ENCODE measurements at places on chromosomes 7 and 10.

- DNase-seq: no peak
Measured at GRCh38 chr7:142168746-142169145, 57.2 kb downstream of the MGAM2 start.

GRCh38 chr7:70566671-70567070, 565.3 kb upstream of the GALNT17 start:
- DNase-seq: no peak

- DNase-seq: no peak
Measured at GRCh38 chr7:114942446-114943175, 20.7 kb downstream of the MDFIC start.

DNA sequence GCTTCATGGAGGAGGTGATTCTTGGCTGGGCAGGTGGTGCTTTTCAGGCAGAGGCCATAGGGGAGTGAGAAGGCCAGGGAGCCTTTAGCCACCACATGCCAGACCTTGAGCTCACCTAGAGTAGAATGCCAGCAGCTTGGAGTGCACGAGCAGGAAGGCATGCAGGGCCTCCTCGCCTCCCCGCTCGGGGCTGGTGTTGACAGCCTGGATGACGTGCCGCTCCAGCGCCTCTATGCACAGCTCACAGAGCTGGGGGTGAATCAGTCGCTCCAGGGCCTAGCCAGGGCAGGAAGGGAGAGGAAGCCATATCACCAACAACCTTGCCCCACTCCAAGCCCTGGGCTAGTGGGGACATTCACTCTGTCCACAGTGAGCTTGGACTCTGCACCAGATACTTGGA, 15.7 kb downstream of the HPS1 start:
- DNase-seq: no peak

DNA sequence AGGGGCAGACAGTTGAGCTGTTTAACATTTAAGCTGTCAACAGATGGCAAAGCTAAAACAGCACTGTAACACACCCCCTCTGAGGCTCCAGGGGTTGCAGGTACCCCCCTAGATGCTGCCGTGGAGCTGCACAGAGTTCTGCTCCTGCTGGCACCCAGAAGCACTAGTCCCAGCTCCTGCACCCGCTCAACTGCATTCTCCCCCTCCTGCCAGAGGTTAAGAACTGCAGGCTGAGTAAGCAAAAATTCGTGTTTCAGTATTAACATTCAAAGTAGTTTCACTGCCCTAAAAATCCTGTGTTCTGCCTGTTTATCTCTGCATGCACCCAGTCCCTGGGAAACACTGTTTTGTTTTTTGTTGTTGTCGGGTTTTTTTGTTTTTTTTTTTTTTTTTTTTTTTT, 790.8 kb upstream of the KCND2 start:
- no peak for DNase-seq

DNA sequence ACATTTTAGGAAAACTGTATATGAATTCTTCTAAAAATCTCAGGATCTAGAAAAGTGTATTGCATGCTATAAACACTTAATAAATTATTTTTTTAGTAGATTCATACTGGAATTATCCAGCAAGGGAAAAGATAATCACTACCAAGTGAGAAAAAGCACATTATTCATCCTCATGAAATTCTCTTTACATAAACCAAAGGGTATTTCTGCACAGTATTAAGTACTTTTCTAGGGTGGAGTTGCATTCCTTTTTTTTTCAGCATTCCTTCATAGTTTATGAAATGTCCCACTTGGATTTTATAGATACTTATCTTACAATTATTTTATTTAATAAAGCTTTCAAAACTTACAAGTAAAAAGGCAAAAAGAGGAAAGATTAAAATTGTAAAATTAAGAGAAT, 403.3 kb downstream of the HGF start:
- DNase-seq: no peak

GRCh38 chr10:80199828-80200227, 5.5 kb downstream of the ANXA11 start:
- no peak for DNase-seq

DNA sequence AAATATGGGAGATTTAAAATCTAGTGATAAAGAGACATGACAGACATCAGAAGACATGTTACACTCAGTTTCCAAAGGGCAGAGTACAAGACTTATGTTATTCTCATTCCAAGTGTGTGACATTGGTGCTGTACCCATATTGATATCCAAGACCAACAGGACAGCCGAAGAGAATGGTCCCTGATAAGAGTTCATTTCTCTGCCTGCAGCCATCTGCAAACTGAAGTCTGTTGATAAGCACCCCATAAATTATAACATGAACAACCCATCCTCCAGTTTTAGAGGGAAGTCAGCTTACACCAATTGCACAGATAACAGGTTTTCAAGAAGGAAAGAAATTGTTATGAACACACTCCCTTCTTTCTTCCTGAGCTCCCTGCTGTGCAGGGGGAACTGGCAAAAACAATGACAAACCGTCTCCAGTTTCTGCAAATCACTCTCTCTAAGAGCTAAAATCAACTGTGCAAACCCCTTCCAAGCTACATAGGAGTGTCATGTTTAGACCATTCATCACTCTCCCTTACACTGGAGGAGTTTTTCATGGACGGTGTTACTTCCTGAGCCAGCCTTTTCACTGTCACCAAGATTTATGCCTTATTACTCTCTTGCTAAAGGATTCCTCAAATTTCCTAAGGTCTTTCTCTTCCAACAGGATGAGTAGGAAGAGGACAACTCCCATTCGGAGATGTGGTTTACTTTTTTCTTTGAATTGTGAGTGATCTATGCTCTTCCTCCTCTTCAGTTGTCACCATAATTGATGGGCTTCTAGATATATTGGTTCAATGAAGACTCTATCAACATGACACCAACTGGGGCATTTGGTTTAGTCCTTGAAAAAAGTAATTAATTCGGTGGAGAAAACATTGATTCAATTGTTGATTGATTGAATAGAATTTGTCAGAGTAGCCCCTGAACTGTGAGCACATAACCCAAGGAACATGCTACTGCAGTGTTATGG, 80.3 kb upstream of the FAM171A1 start:
- DNase-seq: no peak

DNA sequence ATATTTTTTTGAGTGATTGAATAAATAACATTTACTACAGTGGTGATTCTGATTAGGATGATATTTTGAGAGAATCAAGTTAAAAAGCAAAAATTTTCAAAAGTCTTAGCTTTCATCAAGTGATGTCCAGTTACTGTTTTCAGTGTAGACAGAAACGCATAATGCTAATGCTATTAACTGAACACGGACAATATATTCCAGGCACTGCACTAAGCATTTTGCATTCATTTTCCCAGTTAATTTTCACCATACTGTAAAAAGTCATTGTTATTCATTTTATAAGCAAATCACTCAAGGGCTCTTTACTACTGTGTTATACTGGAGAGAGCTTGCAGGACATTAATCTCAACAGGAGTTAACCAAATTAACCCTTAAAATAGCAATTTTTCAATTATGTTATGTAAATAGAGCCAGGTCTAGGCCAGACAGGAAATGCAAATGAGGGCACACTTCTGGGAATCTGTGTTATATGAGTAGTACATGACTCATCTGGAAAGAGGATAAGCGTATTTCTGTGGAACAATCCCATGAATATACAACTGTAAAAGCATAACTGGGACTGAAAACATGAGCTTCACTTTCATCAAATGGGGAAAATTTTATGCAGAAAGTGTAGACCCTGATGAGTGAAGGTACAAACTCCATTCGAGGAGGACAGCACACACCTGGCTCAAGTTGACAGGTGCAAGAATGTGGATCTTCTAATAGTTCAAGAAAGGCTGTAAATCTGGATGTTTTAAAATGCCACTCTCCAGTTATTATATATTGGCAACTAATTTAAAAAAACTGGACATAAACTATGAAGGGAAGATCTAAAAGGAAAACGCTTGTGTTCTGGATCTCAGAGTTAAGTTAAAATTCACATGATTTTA, 75.4 kb downstream of the ANK3 start:
- DNase-seq: no peak

DNA sequence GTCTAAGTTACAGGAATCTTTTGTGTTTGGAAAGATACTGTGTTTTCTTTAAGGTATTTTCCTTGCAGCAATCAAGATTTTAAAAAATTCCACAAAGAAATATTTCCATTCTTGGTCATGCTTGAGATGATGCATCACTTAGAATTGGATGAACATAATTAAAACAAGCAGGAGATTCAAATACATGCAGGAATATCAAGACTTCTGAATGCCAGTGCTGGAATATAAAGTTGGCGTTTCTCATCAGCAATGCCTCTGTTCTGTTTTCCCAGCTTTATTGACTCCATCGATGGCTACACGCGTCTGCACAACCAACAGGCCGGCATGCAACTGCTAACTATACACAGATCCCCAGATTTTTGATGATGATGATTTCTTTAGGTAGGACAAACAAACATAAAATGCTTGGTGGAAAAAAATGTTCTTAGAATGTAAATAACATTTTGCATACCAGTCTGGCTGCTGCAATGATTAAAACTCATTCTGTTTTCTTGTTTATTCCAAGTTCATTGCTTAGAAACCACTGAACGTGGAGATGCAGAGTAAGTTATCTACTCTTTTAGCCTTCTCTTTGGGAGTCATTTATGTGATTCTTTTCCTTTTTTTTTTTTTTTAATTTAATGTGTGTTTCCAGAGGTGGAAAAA, 91.3 kb upstream of the FAM171A1 start:
- no peak for DNase-seq

DNA sequence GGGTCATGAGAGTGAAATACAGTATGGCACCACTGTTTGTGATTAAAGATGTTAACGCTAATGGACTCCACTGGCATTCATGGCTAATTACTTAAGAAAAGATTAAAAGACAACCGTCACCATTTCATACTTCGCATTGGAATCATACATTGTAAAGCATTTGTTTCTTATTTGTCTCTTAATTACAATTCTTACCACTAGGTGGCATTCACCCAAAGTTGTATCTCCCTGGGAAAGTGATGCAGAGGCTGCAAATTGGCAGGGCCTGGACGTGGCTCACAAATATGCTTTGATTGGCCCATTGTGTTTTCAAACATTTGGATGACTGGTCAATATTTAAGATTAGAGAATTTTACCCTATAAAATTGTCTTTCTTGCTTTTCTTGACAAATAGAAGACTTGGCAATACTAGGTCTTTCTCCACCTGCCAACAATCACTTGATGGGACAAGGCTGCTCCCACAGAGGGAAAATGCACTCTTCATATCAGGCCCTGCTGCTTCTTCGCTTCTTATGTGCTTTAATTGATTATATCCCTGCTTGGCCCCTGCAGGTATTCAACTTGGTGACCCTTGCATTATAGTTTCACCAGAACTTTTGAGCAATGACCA, 72.1 kb upstream of the STARD3NL start:
- DNase-seq: no peak

GRCh38 chr7:44264221-44264931, 61.0 kb downstream of the CAMK2B start:
- no peak for DNase-seq

GRCh38 chr10:34674176-34674575, 140.9 kb downstream of the PARD3 start:
- no peak for DNase-seq

- peak; percentile 14 for DNase-seq
Measured at GRCh38 chr7:55113760-55114540, 95.1 kb downstream of the EGFR start.

DNA sequence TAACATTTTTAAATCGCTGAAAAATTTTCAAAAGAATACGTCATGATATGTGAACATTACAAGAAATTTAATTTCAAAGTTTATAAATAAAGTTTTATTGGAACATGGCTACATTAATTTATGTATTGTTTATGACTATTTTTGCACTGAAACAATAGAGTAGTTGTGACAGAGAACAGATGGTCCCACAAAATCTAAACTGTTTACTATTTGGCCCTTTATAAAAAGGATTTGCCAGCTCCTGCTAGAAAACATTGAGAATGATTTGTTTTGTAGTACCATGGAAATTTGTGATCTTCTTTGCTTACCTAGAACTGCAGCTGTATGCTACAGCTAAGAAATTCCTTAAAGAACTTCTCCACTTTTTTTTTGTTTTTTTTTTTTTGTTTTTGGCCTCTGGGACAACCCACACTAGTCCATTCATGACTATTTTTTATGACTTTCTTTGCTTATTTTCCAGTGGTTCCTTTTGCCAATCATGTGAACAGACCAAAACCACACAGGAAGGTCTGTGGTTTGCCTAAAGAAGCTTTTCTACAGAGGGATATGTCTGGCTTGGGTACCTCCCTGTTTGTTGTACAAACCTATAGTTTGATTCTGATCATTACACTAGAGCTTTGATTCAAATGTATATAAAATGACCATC, 55.7 kb downstream of the ST7 start:
- no peak for DNase-seq

DNA sequence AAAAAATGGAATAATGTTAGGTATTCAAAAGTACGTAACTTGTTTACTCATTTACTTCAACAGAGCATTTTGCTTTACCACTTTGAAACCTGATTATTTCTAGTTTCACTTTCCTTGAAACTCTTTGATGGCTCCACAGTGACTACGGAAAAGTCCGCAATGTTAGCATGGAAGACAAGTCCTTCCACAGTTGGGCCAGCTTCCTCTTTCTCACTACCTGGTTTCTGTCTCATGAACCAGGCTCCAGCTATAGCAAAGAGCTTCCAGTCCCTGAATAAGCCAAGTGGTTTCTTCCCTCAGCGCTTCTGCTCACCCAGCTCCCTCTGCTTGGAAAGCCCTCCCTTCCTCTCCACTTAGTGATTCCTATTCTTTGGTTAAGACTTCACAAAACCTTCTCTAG, 44.8 kb upstream of the SLC16A12 start:
- no peak for DNase-seq

DNA sequence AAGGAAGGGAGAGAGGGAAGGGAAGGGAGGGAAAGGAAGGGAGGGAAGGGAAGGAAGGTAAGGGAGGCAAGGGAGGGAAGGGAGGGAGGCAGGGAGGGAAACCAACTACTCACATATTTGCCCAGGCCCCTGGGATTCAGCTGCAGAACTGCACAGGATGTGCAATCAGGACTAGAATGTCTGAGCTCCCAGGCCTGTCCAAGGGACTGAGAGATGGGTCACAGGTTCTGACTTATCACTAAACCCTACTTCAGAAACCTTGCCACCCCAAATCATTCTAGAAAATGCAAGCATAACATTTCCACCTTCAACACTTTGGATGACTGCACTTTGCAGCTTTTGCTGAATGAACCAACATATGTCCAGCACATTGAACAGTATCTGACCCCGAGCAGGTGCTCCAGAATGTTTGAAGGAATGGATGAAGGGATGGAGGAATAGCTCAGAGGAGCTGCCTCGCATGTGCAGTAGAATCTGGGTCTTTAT, 245.3 kb downstream of the KCNMA1 start:
- no peak for DNase-seq

GRCh38 chr7:116357781-116358670, 141.5 kb upstream of the CAV2 start:
- DNase-seq: no peak

Measured in activated gamma-delta T cell (primary cell).